ENCODE measurements at places on chromosomes 11 and 22.

DNA sequence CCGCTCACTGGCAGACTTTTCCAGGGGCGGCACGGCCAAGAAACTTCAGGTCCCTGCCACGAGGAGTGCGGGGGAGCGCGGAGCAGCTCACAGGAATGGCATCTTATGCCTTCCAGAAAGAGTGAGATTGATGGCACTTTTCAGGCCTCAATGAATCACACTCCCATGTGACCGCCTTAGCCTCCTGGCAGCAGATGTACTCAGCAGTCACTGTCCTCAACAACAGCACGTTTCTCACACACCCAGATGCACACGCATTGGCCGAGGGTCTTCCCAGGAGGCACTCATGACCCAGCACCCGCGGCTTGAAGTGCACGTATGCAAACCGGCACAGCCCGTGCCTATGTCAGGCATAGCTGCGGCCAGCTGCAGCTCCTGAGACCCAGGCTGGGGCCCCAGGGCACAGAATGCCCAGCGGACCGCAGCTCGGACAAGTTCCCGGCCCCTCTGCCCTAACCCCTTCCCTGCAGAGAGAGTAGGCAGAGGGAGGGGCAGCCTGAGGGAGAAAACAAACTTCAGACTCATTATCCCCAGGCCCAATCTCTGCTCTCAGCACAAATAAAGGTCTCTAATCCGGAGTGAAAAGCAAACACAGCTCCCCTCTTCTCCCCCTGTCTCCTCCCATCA lies 48.3 kb downstream of the RPUSD4 start:
- DNase-seq = no peak

DNA sequence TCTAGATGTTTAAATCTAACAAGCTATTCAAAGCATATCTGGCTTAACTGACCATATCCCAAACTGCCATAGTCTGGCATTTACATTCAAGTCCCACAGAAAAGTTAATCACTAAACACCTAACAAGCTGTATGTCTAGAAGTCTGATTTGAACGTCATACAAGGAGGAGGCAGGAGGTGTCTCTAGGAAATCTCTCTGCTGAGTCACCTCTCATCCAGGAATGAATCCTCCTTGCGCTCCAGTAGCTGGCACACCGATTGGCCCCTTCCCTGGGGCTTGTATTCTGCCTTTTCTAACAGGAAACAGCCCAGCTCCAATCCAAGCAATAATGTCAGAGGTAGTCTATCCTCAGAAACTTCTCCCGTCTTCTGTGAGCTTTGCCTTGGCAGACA lies 31.8 kb downstream of the FEZ1 start:
- DNase-seq = no peak

- no peak for DNase-seq
Observed at GRCh38 chr11:112525270-112525669, 264.6 kb upstream of the PLET1 start.

- DNase-seq = no peak
Observed at GRCh38 chr11:111018566-111018965, 227.0 kb upstream of the POU2AF2 start.

GRCh38 chr22:46070215-46070802 lies 80.0 kb upstream of the PPARA start:
- DNase-seq = peak; percentile 49

- DNase-seq = no peak
Observed at GRCh38 chr11:46674463-46675287, 25.7 kb downstream of the ARHGAP1 start.

- no peak for DNase-seq
Observed at GRCh38 chr11:64485074-64485473, 105.9 kb upstream of the SLC22A12 start.

GRCh38 chr22:49100316-49100715 lies 727.4 kb downstream of the BRD1 start:
- no peak for DNase-seq

DNA sequence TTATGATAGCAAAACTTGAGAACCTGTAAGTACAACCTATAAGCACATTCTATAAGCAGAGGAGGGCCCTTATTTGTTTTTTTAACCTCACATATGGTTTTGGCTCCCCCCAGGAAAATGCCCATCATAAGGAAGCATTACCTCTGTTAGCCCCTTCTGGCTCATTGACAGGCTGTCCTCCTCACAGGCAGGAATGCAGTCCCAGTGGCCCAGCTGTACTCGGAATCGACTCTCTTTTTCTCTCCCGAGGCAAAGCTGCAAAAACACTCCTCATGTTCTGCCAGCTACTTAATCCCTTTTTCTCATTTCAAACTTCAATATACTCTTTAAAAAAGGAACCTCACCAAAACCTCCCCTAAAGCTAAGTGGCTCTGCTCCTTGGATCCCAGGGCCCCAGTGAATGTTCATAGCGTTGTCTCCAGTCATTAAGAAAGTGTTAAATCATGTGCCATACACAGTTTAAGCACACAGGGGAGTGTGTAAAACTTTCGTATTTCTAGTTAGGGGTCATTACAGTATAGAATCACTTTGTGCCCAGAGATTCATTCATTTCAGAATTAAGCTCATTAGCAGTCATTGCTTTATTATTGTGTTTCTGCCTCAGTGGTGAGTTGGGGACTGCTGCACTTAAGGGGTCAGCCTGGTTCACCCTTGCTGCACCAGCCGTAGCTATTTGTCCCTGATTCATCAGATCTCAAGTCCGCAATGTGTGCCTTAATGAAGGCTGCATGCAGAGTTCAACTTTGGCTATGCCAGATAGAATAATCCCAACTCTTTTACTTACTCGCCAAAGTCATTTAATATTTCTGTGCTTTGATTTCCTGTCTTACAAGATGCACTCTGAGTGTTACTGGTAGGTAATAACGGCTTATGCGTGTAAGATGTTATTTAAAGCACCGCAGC lies 57.6 kb downstream of the JRKL start:
- DNase-seq = no peak

DNA sequence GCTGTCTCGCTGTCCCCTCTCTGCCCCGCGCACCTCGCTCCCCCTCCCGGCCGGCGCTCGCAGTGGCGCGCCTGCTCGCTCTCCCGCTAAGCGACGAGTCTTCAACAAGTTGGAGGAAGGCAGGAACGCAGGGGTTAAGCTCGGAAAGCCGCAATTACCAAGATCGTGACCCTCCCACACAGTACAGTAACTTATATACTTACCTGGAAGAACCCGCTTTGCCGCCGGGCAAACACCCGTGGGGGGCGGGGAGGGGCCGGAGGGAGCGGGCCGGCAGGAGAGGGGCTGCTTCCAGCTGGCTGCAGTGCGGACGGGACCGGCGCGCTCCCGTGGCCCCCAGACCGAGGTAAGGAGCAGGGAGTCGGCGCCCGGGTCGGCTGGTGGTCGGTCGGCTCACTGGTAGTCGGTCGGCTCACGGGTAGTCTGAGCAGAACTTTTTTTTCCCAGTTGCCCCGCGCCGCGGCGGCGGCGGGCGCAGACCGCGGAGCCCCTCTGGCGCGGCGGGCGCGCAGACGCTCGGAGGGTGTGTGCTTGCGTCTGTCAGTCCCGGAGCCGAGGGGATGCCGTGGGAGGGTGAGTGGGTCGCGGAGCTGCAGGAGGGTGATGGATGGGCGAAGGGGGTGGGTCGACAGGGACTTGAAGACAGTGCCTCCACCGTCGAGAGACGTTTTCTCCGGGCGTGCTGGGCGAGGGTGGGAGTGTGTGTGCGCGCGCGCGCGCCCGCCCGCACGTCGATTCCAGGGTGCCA lies 101.2 kb upstream of the HSD17B12 start:
- DNase-seq = no peak

DNA sequence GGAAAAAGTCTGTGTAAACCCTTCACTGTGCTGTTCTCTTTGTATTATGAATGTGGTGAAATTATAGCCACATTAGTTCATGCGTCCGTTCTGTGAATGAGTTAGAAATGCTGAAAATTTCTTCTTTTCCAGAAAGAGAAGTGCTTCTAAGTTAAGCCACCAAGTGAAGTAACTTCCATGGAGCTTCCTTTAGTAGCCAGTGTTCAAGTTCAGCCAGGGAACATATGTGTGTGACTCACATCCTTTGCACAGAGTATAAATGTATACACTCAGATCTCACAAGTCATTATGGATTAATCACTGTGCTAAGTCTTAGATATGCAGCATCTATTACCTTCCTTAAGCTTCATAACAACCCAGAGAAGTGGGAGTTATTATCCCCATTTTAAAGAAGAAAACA lies 3.1 kb upstream of the MMP8 start:
- DNase-seq = no peak

- no peak for DNase-seq
Observed at GRCh38 chr11:19631712-19632498, 80.7 kb upstream of the NAV2 start.

DNA sequence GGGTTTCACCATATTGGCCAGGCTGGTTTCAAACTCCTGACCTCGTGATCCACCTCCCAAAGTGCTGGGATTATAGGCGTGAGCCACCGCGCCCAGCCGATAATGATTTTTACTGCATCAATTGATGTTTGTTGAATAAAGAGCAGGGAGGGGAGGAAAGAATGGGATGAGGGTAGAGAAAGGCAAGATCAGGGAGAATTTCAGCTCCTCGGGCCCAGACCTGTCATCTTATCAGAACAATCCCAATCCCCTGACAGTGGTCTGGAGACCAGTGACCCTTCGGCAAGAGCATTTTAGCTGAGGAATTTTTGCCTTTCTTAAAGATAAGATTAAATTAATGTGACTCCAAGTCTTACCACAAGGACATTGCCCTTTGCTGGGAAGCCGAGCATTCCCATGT lies 15.0 kb upstream of the ANO1 start:
- no peak for DNase-seq

DNA sequence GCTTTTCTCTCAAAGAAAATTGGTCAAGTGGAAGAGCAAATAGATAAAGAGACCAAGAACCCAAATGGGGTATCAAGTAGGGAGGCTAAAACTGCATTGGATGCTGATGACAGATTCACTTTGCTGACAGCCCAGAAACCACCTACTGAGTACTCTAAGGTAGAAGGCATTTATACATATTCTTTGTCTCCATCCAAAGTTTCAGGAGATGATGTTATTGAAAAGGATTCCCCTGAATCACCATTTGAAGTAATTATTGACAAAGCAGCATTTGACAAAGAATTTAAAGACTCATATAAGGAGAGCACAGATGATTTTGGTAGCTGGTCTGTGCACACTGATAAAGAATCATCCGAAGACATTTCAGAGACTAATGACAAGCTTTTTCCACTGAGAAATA lies 37.7 kb downstream of the RTN3 start:
- no peak for DNase-seq

- no peak for DNase-seq
Observed at GRCh38 chr11:65429724-65430405, 7.3 kb downstream of the NEAT1 start.

DNA sequence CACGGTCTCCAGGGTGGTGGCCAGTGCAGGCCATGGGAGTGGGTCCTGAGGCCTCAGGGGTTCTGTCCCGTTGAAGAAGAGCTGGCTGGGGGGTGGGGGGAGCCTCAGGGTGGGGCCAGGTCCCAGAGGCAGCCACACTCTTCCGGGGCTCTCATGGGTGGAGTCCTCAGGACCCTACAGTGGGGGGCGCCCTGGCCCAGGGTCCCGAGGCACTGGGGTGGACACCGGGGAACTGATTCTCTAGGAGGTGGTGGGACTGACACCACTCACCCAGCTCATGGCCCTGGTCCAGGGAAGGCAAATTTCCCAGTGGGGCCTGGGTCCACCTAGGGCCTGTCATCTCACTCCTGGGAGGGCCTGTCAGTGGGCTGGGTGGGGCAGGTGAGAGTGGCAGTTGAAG lies 12.8 kb downstream of the GGT5 start:
- DNase-seq = no peak

DNA sequence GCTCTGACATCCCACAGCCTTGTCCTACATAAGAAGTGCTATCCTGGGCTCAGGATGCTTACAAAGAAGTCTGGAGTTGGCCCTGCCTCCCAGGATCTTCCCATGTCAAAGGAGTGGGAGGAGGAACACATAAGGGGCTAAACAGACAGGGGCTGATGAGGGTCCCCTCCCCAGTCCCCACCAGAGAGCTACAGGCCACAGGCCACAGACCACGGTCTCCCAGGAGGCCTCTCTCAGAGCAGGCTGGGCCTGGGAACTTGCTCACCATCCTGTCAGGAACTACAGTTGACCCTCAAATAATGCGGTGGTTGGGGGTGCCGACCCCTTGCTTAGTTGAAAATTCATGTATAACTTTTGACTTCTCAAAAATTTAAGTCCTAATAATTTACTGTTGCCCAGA lies 315.5 kb downstream of the NTM start:
- no peak for DNase-seq

- no peak for DNase-seq
Observed at GRCh38 chr11:12160231-12160630, 49.8 kb downstream of the MICAL2 start.

DNA sequence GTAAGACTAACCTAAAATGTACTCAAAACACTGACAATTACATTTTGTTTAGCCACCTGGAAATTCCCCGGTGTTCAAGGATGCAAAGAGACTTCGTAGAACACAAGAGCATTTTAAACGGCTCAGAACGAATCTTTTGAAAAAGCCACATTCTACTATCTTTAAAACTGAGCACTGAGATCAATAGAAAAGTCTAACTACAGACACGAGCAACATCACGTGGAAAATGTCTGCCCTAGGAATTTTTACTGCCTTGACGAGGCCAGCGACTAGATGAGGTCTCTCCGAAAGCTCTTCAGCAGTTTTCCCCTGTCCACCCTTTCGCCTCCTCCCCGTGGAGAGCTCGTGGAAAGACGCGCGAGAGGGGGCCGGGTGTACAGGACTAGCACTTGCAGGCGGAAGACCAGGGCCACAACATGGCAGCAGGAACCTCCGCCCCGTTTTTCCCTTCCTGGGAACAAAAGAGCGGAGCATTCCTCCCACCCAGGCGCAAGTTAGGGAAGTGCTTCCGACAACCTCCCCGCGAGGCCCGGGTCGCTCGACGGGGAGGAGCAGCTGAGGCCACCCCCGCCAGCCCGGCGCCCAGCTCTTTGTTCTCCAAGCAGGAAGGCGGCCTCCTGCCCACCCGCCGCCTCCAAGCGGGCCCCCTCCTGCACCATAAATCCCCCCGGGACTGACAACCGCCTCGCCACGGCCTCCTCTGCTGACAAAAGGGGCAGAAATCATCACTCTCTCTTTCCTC lies 1.1 kb downstream of the EIF4G2 start:
- peak; percentile 57 for DNase-seq

GRCh38 chr11:95832763-95833162 lies 42.5 kb downstream of the CEP57 start:
- DNase-seq = no peak

- DNase-seq = peak; percentile 37
Observed at GRCh38 chr22:40463683-40464082, 93.3 kb downstream of the SGSM3 start.

DNA sequence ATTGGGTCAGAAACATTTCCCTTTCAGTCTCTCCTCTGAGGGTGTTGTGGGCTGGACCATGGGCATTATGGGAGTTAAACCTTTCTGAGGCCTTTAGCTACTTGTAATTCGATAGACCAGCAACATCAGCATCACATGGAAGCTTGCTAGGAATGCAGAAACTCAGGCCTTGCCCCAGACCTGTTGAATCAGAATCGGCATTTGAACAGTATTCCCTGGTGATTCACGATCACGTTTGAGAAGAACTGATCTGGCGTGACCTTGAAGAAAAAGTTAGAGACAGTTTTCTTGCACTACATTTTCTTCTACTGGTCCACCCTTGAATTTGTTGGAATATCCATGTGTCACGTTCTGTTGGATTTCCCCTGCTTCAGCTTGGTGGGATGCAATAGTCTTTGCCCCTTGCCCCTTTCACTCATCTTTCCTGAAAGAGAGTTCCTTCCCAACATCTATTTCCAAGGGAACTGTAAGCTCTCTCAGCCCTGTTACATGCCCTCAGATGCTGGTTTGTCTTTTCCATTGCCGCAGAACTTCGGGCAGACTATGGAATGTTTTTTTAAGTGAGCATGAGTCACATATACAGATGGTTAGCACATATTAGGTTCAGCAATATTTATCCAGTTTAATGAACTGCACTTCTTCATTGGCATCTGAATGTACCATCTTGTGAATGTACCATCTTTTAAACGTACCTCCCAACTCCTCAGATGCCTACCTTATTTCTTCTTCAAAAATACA lies 23.9 kb downstream of the EHF start:
- no peak for DNase-seq

All from stimulated activated naive CD8-positive, alpha-beta T cell treated with anti-CD3 and anti-CD28 coated beads, Interleukin-15, amount 100 ng/mL, for 72 hours (primary cell).